ENCODE measurements at places on chromosomes 1 and 21. TPM values are rescaled to one million over a fixed set of nuclear protein-coding genes. Genes with fewer than 3 reads are reported as not detected.

The KRTAP12-4 gene
- total RNA-seq, result not detected

The MPL gene
- total RNA-seq, result 0.16 TPM

The IL24 gene
- total RNA-seq, result 0.39 TPM

The OTUD7B gene
- 12.1 TPM for total RNA-seq

The OR2L8 gene
- not detected for total RNA-seq

The CD1C gene
- not detected for total RNA-seq

The GJA8 gene
- not detected for total RNA-seq

The PIK3R3 gene
- 2.0 TPM for total RNA-seq

The CFAP45 gene
- 0.55 TPM for total RNA-seq

The SLC1A7 gene
- not detected for total RNA-seq

The TSPAN2 gene
- 1.3 TPM for total RNA-seq

The UMODL1 gene
- total RNA-seq, result not detected

The ENAH gene
- 105 TPM for total RNA-seq

The TCHH gene
- total RNA-seq, result 0.25 TPM

The TYW3 gene
- total RNA-seq, result 16.8 TPM

The HRNR gene
- 0.01 TPM for total RNA-seq

The NKAIN1 gene
- total RNA-seq, result 0.95 TPM

The WLS gene
- 19.8 TPM for total RNA-seq

The HSD11B1 gene
- 0.60 TPM for total RNA-seq

The RPL5 gene
- total RNA-seq, result 1,110 TPM

The MAP3K21 gene
- total RNA-seq, result 9.2 TPM

The INAVA gene
- 53.3 TPM for total RNA-seq

The LSS gene
- total RNA-seq, result 16.0 TPM

All from A549 treated with AZD2906 at 1 μM for 4 hours (cell line).